ENCODE measurements at places on chromosomes 16 and 17.

GRCh38 chr16:54280751-54281150 is 5.8 kb downstream of the IRX3 start:
- DNase-seq, result no peak

DNA sequence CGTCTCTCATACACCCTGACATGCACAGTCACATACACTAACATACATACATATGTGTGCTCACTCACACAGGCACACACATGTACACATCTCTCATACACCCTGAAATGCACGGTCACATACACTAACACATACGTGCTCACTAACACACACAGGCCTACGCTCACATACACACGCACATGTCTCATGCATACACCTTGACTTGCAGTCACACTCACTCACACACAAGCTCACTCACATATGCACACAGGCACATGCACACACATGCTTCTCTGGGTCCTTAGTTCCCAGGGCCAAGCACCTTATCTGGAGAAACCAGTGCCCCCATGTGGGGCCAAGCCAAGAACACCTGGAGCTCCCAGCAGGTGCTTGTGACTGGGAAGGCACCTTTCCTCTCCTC is 240.3 kb downstream of the RBFOX3 start:
- no peak for DNase-seq

- no peak for DNase-seq
Measured at GRCh38 chr16:72590151-72590937, 418.4 kb upstream of the PMFBP1 start.

GRCh38 chr17:36931697-36932382 is 5.4 kb upstream of the LHX1 start:
- DNase-seq, result no peak

DNA sequence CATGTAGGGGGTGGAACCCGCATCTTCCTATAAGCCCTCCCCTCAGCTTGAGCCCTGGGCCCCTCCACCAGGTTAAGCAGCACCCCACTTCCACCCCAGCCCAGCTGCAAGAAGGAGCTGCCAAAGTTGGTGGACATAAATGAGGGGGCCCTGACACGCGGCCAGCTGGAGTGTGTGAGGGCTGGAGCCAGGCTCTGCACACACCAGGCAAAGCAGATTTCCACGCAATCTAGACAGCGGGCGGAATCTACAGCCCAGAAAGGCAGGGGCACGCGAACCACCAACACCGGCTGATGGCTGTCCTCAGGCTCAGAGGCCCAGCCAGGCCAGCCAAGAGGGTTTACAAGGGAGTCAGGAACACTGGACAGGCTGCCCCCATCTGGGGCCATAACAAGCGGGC is 171.2 kb downstream of the ZNF423 start:
- no peak for DNase-seq

- peak; percentile 98 for DNase-seq
Measured at GRCh38 chr16:70715055-70715858, 29.4 kb upstream of the MTSS2 start.

DNA sequence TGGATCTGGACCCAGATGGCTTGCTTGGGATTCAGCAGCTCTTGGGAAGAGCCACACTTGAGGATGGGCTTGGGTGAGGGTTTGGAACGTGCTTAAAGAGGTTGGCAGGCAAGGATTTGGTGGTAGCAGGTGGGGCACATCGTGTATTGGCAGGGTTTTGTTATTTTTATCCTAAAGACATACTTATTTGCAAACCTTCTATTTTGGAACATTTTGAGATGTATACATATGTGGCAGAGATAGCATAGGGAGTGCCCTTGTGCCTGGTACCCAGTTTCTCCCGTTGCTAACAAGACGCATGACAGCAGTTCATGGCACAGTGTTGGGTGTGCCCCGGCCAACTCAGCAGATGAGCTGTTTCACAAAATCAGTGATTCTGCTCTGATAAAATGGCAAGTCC is 9.1 kb downstream of the BANP start:
- no peak for DNase-seq

GRCh38 chr17:10622617-10623485 is 34.3 kb downstream of the MYH3 start:
- DNase-seq, result no peak

DNA sequence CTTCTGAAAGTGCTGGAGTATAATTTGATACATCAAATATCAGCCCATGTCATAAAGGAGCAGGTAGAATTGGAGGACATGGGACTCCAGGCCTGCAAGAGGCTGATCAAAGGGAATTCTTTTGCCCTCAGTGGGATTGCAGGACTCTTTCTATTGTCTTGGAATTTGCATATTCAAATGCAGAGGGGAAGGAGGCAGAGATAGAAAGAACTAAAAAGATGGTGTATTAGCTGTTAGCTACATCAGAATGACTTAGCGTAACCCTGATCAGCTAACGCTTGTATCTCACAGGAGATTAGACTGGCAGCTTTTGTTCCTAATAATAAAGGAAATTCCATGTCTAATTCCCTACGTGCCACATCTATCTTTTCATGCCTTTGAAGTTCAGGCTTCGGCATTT is 1014.7 kb upstream of the RBFOX1 start:
- DNase-seq, result no peak

DNA sequence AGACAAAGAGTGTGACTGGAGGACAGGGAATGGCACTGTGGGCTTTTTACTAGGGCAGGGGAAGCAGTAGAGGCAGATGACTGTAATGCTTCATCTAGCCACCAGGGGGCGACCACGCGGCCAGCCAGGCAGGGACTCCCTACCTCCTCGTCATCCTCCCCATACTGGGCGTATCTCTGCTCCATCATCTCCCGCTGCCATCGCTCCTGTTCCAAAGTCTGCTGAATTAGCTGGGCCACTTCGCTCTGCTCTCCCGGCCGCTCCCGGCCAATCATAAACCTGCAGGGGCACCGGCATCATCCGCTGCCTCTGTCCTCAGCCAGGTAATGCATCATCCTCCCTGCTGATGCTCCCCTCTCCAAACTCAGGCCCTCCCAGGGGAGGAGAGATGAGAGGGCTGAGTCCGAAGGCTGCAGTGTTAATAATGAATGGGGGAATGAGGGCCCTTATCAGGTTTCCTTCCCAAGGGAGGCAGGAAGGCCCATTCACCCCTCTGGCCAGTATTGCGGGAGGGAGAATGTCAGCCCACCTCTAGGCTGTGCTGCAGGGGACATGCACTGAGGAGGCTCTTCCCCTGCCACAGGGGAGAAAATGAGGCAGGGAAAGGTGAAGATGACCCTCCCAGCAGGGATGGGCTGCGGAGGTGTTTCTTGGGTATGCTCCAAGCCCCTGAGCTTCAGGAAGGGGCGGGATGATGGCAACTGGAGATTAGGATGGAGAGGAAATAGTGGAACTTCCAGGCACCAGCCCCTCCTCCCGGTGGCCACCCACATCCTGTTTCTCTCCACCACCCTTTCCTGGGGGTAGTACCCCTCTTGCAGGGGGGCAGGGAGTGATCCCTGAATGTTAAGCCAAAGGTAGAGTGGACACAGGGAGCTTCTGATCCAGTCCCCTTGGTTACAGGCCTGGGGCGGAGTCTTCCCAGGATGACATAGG is 10.3 kb upstream of the SAMD14 start:
- peak; percentile 88 for DNase-seq

GRCh38 chr16:12185563-12185962 is 209.0 kb downstream of the SNX29 start:
- no peak for DNase-seq

- peak; percentile 64 for DNase-seq
Measured at GRCh38 chr16:30005341-30006094, 5.3 kb downstream of the DOC2A start.

DNA sequence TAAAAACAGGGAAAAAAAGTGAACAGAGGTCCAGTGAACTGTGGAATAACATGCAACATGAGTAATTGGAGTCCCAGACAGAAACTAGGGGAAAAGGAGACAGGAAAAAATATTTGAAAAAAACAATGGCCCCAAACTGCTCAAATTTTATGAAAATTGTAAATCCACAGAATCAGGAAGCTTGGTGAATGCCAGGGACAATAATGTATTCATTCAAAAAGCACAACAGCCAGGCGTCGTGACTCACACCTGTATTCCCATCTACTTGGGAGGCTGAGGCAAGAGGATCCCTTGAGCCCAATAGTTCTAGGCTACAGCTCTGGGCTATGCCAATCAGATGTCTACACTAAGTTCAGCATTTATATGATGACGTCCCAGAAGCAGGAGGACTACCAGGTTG is 23.7 kb downstream of the NCOR1 start:
- DNase-seq, result no peak

DNA sequence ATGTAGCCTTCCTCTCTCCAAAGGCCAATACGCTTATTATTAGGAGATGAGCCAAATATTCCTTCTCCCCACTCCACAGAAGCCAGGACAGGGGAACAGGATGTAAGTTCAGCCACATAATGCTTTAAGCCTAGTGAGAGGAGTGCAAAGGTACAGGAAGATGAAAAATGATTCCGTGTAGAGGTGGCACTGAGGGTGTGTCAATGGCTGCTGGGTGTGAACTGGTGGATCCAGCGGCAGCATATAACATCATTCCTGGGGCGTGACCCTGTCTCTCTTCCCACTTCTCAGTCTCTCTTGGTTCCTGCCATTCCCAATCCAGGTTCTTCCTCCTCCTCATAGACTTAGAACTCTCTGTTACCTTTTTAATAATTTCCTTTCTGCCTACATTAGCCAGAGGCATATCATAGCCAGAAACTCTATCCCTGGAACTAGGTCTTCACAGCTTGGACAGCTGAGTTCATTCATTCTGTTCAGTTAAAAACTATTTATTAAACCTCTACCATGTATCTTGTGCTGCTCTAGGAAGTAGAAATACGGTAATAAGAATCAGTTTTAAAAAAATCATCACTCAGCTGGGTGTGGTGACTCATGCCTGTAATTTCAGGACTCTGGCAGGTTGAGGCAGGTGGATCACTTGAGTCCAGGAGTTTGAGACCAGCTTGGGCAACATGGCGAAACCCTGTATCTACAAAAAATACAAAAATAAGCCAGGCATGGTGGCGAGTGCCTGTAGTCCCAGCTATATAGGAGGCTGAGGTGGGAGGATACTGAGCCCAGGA is 58.0 kb upstream of the FAM20A start:
- no peak for DNase-seq

DNA sequence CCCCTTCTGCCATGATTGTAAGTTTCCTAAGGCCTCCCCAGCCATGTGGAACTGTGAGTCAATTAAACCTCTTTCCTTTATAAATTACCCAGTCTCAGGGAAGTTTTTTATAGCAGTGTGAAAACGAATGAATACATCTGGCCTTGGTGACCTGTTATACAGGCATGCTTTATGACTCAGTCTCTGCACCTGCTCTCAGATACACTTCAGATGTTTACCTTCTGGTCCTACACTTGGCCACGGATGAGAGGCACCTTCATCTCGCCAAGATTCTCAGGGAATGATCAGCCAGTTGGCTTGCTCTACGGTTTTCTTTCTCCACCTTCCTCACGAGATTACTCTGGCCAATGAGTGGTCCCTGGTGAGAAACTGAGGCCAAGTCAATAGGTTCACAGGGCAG is 304.7 kb downstream of the CA10 start:
- DNase-seq, result no peak

DNA sequence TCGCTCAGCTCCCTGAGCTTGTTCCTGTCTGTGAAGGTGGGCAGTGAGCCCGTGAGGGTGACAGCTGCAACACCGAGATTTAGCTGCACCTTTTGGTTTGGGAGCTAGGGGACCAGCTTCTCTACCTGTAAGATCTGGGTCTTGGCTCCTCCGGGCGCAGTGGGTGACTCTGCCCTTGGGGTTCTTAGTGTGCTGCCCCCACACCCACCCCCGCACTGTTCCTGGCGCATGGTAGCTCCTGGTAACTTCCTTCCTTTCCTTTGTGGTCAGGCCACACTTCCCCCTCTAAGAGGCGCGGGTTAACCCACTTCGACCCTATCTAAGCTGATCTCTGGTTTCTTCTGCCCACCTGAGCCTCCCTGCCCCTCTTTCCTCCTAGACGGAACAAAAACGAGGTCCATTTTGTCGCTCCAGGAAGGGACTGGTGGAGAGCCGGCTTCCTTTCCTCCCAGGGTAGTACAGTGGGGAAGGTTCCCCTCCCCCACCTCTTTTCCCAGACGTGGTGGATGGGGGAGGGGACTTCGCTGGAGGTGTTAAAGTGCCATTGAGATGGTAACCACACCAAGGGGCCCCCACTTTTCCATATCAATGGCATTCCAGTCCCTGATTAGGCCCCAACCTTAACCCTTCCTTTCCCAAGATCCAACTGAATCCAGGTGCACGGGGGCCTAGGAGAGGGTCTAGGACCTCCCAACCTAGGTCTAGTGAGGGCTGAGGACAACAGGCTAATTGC is 4.6 kb upstream of the CLDN9 start:
- no peak for DNase-seq

DNA sequence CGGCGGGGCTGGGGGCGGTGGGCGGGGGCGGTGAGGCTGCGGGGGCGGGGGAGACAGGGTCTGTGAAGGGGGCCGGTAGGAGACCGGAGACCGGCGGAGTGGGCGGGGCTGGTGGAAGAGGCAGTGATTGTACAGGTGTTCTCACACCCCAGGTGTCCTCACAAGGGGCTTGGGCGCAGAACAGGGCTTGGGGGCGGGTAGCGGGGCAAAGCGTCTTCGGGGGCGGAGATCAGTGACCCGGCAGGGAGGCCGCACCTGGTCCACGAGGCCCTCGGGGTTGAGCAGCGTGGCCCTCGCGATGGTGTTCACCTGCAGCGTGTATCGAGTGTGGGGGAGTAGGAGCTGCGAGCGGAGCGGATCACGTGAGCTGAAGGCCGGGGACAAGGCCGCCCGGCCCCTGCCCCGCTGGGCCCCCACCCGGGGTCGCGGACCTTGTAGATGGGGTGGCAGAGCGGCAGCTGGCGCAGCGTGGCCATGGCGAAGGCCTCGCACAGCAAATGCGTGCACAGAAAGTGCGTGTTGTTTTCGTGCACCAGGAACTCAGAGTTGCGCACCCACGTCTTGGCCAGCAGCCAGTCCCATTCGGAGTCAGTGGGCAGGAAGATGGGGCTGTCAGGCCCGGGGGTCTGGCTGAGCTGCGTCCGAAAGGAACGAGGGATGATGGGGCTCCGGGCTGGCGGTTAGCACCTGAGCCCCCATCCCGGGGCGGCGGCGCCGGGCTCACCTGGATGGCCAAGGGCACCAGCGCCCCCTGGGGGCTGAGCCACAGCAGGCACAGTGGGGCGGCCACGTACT is 8.5 kb downstream of the ALOXE3 start:
- no peak for DNase-seq

DNA sequence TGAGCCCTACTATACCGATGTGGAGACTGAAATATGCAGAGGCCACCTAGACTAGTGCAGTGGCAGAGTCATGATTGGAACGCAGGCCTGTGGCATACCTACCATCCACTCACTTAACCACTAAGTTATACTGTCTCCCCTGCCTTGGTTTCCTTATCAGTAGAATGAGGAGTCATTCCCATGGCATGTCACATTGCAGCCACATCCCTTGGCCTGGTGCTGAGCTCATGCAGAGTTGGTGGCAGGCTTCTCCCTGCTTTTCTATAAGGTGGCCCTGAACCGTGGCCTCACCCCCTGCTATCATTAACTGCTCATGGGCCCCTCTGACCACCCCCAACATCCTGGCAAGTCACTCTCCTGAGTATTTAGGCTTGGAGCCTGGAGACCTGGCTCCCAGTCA is 212.5 kb downstream of the KATNIP start:
- DNase-seq, result no peak

DNA sequence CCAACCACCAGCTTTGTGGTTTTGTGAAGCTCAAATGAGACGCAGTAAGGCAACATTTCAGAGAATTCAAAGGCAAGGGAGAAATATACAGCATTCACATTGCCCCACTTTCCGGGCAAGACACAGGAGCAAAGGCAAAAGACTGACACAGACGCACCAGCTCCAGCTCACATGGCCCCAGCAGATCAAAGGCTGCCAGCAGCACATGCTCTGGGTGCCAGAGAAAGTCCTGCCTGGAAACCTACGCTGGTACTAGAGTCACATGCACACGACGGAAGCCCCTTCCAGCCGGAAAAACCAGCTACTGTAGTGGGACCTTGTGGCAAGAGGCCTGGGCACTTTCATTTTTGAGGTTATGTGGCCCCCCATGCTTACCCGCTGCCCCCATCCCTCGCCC is 50.1 kb downstream of the GTF3C1 start:
- no peak for DNase-seq

Data from HTR-8/SVneo (cell line).